ENCODE measurements at places on chromosomes 1 and 21. TPM values are rescaled to one million over a fixed set of nuclear protein-coding genes. Genes with fewer than 3 reads are reported as not detected.

CFHR1 gene
- not detected for total RNA-seq

DYNLT5 gene
- 2.9 TPM for total RNA-seq

TMEM82 gene
- not detected for total RNA-seq

VAMP4 gene
- total RNA-seq = 4.4 TPM

TENT5C gene
- 0.16 TPM for total RNA-seq

AHDC1 gene
- 17.2 TPM for total RNA-seq

Measured in bladder microvascular endothelial cell (primary cell).